H9 (cell line): ENCODE measurements at places on chromosomes 7 and 10.
A peak's percentile ranks its signal among the peaks of the same experiment; 100 is the strongest.

- no peak for DNase-seq
Observed at GRCh38 chr7:17940951-17941431, 697 bp upstream of the SNX13 start.

DNA sequence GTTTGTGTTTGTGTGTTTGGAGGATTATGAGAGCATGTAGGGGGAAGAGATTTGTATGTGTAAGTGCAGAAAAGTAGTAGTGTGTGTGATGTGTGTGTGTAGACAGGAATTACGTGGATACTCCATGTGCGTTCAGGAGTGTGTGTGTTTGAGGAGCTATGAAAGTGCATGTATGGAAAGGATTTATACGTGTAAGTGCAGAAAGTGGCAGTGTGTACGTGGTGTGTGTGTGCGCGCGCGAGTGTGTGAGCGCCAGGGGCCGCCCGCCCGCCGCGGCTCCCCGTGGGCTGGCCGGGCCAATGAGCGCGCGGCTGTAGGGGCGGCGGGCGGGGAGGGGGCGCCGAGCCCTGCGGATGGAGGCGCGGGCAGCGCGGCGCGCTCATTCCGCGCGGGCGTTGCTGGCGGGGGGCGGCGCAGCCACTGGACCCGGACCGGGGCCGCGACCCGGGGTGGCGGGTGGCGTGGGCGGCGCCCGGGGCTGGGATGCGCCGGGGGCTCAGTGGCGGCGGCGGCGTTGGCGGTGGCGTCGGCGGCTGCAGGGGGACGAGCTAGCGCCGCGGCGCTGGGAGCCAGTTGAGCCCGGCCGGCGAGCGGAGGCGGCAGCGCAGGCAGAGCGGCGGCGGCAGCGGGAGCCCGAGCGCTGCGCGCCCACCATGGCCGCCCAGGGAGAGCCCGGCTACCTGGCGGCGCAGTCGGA is at the start of gene BICC1:
TSS of gene BICC1 (plus strand) at position 382 of the 697 bp plus-strand sequence. CDS start at position 654, 272 bp downstream.
- DNase-seq, result peak; percentile 42

- DNase-seq, result no peak
Observed at GRCh38 chr10:125161707-125162119, 1.4 kb upstream of the CTBP2 start.

- no peak for DNase-seq
Observed at GRCh38 chr10:18260310-18260922, 120.2 kb downstream of the CACNB2 start.

- DNase-seq, result no peak
Observed at GRCh38 chr7:39560408-39560807, 5.8 kb upstream of the YAE1 start.
